Trophoblast cell (in vitro differentiated cells and primary cell): ENCODE measurements at places on chromosomes 5 and 9.
A peak's percentile ranks its signal among the peaks of the same experiment; 100 is the strongest.

GRCh38 chr5:1987471-1987870, 104.7 kb upstream of the IRX4 start:
- DNase-seq, result no peak

GRCh38 chr5:90878549-90879196, 320.1 kb downstream of the ADGRV1 start:
- DNase-seq, result peak; percentile 84

- DNase-seq, result peak; percentile 19
These were observed 27.2 kb upstream of the ASS1 start for GRCh38 chr9:130417602-130418001.

- no peak for DNase-seq
These were observed 12.1 kb downstream of the FAM78A start for GRCh38 chr9:131264231-131264630.

DNA sequence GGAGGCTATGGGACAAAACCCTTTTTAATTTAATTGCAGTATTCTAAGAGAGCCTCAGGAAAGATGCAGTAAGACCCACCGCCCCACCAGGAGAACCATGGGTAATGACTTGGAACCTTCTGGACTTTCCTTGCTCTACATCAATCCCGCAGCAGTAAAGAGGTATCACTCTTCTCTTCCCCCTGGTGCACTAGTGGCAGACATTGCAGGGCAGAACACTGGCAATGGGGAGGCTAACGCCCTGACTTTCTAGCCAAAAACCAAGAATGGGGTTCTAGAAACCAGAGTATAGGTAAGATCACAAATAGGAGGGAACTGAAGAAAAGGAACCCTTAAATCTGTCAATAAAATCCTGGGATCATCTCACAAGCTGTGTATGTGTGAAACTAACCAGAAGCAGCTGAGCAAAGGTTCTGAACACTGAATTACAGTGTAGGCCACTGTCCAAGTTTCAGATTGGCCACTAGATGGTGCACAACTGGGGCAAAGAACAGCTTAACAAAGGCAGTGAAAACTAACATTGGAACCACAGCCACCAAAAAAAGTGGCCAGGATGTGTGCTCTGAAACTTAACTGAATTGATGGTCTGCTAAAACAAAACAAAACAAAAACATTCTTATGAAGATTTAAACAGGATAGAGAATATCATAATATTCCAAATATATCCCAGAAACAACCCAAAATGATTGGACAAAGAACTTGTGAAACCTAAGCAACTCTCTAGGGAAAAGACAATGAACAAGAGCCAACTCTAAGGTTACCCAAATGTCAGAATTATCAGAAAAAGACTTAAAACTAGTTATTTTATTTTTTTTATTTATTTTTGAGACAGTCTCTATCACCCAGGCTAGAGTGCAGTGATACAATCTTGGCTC, 6.6 kb upstream of the FAM151B start:
- DNase-seq, result peak; percentile 30

DNA sequence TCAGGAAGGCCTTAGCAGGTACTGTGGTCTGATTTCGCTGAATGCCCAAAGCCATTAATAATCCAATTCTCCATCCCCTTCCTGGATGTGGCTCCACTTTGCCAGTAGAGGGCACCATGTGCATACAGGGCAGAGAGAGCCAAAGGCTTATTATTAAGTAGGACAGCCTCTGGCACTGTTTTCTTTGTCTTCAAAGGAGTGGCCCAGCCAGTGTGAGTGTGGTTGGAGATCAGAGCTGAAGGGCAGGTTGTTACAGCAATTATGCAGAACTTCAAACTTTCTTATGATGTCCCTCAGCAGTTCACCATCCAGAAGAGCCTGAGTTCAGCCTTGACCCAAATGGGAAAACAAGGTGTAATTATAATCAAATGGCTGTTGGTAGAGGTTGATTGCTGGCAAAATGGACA, 38.6 kb upstream of the CEMIP2 start:
- peak; percentile 59 for DNase-seq

- DNase-seq, result no peak
These were observed 502.9 kb downstream of the RASEF start for GRCh38 chr9:82560036-82560435.

DNA sequence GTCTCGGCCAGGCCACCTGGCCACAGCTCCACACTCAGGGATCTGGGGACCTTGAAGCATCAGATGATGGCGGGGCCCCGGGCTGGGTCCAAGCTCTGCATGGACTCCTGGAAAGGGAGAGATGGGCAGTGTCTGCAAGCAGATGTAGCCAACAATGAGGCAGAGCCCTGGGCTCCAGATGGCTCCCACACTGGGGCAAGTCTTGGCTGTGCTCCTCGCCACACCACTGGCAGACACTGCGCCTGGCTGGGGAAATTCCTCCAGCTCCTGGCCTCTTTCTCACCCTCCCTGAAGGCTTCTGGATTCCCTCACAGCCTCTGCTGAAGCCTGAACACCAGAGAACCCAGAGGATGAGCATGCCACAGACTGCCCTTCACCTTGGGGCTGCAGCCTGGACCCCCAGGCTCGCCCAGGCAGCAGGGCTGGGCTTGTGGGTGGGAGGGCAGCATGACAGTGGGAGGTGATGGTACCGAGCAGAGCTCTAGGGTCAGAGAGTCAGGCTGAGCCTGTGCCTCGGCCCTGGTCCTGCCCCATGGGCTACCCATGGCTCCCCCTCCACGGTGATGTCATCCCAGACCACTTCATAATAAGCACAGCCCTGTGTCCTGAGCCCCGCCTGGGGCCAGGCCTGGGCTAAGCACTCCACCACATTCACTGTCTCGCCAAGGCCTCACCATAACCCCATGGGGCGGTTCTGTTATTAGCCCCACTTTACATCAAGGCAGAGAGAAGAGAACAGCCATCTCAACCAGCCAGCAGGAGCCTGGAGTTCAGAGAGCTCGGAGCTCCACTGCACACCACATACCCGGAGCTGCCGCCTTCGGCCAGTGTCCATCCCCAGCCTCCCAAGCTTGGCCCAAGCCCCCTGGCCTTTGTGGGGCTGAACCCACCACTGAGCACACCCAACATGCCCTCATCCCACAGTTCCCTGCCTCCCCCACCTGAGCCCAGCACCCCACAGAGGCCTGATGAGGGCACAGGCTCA, 62.2 kb upstream of the ADAMTS2 start:
- no peak for DNase-seq

- DNase-seq, result no peak
These were observed 41.6 kb downstream of the LPAR1 start for GRCh38 chr9:110996436-110997220.

DNA sequence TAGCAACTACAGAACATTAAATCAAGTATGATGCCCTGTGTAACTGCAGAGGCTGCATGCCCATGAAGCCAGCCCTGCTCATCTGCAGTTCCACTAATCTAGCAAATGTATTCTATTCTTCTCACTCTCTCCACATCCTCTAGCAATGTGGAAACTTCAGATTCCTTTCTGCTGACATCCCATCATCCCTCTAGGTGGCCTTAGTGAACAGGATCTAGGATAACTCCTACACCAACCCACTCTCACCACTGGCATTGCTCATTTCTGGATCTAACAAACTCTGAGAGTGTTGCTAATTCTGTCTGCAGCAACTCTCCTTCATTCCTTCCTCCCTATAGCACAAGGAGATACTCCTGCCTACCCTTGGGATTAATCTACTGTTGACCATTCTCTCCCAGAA, 80.8 kb downstream of the FAM81B start:
- no peak for DNase-seq

DNA sequence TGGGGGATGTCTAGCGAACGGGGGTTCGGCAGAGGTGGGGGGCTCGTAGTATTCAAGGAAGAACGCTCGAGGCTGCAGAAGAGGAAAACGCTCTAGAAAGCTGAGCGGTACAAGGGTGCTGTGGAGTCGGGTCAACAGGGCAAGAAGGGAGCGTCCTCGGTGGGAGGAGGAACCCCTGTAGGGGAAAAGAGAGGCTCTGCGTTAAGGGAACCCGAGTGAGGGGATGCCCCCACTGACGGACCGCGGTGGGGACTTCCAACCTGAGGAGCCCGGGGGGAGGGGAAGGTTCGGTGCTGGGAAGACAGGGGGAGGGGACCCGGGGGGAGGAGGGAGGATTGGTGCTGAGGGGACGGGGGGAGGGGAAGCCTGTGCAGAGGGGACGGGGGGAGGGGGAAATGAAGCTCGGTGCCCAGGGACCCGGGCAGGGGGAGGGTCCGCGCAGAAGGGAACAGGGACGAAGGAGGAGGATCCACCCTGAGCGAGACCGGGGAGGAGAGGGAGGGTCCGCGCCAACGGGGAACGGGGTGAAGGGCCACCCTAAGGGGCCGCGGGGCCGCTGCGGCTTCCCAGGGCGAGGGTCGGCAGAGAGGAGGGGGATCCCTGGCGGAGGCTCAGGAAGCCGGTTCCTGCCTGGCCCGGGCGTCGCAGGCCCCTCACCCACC, 621 bp downstream of the NR6A1 start:
- no peak for DNase-seq

DNA sequence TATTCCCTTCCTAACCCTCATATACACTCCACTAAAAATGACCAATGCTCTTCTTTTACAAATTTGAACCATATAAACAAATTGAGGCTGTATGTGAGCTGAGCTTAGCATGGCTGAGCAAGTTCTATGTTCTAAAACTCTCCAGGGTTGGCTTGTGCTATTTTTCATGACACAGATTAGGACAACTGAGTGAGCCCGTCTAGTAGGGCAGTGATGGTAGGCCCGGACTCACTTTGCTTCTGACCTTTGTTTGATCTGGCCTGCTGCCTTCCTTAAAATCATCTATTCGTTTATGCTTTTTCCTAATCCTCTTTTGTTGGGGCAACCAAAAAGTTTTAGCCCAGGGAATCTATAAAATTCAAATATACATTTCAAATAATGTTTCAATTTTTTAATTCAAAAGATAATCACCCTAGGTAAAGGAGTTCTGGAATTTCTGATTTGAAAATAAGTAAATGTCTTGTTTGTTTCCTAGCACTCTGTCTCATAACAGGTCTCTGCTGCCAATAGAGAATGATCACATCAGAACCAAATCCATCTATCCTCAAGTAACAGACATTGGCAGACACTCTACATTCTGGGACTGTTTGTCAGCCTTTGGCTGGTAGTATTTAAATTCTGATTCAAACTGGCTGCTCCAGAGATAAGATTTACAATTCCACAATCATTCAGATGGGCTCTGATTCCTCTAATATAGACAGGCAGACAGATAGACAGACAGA, 217.0 kb upstream of the TARS1 start:
- DNase-seq, result no peak
